Tongue (tissue), 3 donors: ENCODE measurements at places on chromosomes 5 and 9.

DNA sequence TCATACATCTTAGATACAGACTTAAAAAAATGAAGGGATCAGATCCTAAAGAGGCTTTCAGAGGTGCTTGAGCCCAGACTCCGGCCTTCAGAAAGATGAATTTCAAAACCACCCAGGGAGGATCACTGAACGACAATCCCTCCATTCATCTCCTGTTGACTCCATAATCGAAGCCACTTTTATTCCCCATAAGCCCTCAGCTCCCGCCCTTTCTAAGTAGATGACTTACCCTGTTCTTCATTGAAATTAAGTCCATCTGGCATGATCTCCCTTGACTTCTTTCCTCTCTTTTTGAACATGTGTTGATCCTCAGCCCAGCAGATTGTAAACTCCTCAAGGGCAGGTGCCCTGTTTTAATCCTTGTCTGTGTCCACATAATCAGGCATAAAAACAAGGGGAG is 50.8 kb upstream of the ASTN2 start:
- no peak for DNase-seq

DNA sequence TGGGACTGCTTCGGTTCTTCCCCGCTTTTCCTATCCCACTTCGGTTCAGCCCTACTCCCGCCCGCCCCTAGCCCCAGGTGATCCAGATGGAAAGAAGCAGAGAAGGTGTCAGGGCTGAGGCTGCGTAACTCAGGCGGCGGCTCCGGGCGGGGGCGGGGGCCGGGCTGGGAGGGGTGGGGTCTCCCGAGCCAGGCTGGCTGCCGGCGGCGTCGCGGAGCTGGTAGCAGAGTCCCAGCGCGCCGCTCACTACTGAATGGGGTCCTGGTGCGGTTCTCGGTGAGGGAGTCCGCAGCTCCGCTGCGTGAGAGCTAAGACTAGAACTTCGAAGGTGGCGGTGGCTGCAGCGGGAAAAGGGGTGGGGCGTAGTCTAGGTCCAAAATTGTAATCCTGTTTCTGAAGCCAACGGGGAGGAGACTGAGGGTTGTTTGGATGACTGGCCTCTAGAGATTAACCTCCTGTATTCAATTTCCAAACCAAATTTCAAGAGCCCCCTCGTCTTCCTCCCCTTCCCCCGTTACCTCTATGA is 1.4 kb downstream of the PRR16 start:
- peak; percentile 61 for DNase-seq

DNA sequence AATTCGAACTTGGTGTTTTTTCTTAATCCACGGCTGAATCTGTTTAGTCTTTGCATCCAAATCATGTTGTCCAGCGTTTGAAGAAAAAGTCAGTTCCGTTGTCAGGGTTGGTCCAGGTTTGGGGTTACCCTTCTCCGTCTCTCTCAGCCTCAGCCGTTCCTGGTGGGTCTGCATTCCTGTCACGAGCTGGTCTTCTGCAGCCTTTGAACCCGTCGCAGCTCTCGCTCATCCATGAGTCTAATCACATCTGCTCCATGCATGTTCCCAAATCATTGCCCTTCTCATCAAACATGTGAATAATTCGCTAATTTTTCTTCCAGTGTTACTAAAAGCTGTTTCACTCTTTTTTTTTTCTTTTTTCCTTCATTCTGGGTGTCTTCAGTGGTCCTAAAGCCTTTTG is 39.0 kb upstream of the EXOC3 start:
- no peak for DNase-seq

DNA sequence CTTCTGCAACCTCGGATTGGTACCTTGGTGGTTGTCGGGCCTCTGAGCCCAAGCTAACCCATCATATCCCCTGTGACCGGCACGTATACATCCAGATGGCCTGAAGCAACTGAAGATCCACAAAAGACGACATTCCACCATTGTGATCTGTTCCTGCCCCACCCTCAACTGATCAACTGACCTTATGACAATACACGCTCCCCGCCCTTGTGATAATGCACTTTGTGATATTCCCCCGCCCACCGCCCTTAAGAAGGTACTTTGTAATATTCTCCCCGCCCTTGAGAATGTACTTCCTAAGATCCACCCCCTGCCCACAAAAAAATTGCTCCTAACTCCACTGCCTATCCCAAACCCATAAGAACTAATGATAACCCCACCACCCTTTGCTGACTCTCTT is 16.5 kb upstream of the TOR1B start:
- no peak for DNase-seq

- DNase-seq: no peak
These were observed 121.1 kb downstream of the ADCY2 start for GRCh38 chr5:7517006-7517405.

DNA sequence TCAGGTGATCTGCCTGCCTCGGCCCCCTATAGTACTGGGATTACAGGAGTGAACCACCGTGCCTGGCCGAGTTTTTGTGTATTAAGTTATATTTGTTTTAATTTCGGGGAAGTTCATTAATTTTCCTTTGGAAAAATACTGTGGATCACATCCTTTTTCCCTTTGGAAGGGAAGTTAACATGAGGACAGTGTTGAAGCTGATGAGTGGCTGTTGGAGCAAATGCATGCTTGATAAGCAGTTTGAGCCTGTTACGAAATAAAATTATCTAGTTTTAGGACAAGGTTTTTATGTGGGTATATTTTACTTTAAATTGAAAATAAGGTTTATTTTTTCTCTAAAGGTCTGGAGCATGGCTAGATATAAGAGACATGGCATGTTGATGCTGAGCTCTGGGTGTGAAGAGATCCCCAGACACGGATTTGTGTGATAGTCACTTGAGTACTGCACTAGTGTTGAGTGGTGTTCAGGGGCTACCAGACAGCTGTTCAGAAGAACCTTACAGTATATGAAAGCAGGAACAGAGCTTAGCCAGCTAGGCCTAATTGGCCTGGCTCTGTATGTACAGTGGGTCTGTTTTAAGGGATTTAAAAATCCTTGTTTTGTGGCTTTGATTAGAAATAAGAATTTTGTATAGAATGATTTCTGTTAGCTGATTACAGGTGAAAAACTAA is 17.4 kb downstream of the LMNB1 start:
- peak; percentile 44 for DNase-seq

DNA sequence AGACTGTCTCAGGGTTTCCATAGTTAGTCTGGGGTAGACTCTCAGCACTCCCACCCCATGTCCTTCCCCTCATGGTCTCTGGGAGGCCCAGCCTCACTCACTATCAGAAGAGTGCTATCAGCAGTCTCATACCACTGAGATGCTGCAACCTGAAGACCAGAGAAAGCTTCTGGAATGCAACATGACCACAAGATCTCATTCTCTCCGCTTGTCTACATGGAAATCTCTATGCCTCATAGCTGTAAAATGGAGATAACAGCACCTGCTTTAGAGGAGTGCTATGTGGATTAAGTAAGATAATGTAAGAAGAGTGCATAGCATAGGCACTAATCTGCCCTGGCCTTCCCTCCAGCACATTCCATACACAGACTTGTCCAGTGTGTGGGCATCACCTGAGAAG is 47.0 kb upstream of the ZNF169 start:
- no peak for DNase-seq

GRCh38 chr5:139764886-139765408 is 30.7 kb upstream of the PSD2 start:
- no peak for DNase-seq

- DNase-seq: no peak
These were observed 27.3 kb downstream of the PNPLA7 start for GRCh38 chr9:137522746-137523455.

DNA sequence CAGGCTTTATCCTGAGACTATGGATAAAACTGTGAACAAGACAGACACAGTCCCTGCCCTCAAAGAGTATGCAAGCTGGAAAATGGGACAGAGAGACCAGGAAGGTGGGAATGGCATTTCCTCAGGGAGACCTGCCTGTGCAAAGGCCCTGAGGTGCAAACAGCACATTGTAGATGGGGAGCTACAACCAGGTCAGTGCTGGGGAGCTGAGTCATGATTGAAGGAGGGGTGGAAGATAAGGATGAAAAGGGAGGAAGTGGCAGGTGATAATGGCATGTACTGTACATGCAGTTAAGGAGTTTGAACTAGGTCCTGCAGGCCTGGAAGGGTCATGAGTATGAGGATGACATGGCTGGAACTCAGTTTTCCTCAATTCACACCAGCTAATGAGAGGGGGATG is 75.5 kb upstream of the BOD1 start:
- DNase-seq: no peak

GRCh38 chr5:128538250-128539037 is 399 bp upstream of the FBN2 start:
- DNase-seq: peak; percentile 97

DNA sequence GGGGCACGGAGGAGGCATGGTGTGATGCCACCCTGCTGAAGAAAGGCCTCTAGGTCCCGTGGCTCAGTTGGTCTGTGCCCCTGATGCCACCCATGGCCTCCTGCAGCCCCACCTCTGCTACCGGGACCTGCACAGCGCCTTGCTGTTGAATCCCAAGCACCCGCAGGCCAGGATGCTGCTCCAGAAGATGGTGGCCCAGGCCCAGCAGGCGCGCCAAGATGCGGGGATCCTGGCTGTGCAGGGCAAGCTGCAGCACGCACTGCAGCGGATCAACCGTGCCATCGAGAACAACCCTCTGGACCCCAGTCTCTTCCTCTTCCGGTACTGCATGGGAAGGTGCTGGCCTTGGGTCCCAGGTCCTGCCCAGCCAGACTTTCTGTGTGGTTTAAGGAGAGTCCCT is 7.1 kb downstream of the TTC16 start:
- DNase-seq: no peak

DNA sequence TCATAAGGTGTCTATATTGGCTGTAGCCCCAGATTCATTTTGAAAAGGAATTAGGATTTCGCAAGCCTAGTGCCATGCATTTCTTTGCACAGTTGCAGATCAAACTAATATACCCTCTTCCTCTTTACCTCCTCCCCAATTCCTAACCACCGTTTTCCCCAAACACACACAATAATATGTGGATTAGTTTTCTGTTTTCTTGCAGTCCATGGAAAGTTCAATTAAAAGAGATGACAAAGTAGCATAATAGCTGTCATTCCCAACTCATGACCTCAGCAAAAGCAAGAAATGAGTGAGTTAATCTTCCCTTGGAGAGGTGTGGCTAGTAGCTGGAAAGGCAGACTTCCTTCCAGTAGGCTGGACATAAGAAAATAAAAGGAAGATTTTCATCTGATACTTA is 349.1 kb downstream of the TMEM232 start:
- DNase-seq: no peak

GRCh38 chr9:117046666-117047327 is 359.7 kb downstream of the TRIM32 start:
- DNase-seq: no peak

DNA sequence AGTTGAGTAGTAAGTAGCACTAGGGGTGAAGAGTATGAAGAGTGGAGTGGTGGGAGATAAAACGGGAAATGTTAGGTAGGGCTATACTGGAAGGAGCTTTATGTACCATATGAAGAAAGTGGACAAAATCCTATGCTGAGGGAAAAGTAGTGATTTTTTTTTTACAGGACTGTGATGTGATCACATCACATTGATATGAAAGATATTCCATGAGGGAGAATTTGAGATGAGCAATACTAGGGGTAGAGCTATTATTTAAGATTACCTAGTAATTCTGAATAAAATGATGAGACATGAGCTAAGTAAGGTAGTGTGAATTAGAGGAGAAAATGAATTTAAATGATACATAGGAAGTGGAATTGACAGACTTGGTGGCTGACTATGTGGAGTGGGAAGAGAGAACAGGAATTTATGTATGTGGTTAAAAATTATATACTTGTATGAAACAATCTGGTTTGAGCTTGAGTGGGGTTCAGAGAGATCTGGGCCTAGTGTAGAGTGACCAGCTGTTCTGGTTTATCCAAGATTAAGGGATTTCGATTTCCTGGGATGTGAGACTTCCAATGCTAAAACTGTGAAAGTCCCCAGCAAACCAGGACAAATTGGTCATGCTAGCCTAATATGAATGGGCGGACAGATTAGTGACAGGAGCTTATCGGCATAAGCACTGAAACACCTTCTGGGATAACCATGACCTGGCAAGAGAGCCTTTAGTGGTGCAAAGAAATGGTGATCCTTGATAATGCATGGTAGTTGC is 29.3 kb upstream of the STOM start:
- DNase-seq: peak; percentile 73

DNA sequence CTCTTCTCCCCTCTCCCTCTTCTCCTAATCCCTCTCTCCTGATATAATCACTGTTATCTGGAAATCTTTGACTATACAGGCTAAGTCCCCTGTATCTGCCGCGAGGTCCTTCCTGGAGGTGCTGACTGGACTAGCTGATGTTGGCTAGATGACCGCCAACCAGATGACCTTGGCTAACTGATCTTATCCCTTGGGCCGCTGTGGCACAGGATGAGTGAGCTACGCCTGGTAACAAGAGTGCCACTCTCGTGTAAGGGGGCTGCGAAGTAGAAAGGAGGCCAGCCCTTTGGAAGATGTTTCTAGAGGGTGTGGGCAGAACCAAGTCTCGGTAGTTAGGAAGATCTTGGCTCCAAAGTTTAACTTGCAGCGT is 345 bp upstream of the PRRC1 start:
- DNase-seq: no peak

DNA sequence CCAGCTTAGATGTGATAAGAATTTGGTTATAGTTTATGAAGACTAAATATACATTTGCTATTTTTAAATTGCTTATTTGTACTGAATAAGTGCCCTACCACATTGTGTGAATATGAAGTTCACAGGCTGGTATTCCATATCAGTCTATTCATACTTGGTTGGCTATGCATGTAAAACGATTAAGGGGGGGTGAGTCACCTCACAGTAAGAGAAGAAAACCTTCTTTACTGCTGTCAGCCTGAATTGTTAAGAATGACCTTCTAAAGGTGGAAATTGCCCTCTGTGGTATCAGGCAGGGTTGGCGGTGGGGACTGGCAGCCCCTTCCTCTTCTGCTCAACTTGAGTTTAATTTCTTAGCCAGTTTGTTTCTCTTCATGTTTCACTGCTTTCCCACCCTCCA is 127.0 kb upstream of the RPS23 start:
- no peak for DNase-seq

DNA sequence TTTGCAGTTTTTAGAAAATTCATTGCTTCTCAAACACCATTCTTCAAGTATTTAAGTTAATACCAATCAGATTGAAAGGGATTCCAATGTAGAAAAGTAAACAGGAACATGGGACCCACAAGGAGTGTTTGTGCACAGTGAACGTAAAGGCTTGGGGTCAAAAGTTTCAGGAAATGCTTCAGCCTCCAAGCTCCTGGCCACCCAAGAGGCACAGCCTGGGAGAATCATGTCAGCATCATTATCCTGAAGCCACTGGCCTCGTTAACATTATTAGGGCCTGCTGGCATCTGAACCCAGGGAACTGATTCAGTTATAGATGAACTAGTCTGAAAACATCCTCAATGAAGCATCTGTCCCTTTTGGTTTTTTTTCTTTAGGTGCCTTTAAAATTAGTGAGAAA is 122.9 kb downstream of the NXNL2 start:
- peak; percentile 10 for DNase-seq

GRCh38 chr9:136626066-136626725 is 36.5 kb upstream of the EGFL7 start:
- DNase-seq: no peak
